ENCODE measurements at places on chromosomes 11 and 22.

- DNase-seq, result no peak
Measured at GRCh38 chr11:64759131-64759721, 548 bp downstream of the PYGM start.

DNA sequence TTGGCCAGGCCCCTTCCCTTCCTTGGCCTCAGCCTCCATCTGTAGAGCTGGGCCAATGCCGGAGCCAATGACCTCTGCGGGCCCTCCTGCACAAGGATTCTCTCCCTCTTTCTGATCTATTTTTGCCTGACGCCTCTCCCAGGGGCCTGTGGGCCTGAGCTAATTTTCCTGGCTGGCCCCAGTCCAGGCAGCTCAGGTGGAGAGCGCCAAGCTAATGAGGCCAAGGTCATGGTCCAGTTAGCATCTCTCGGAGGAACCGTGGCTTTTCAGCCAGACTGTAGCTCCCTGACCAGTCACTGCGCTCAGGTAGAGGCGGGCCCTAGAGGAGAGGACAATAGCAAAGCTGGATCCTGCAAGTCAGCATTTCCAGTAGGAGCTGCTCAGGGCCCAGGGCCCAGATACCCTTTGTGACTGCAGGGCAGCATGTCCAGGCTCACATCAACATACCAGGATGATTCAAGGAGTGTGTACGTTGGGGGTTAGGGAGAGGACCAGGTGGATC is 43.5 kb downstream of the APOL3 start:
- DNase-seq, result no peak

GRCh38 chr11:62398011-62398994 is 20.5 kb upstream of the SCGB1A1 start:
- DNase-seq, result no peak

- no peak for DNase-seq
Measured at GRCh38 chr22:38144025-38144405, 33.5 kb upstream of the BAIAP2L2 start.

All from effector memory CD8-positive, alpha-beta T cell (primary cell).